Kidney (tissue), 22 donors: ENCODE measurements at places on chromosomes 5 and 9. TPM values are rescaled to one million over a fixed set of nuclear protein-coding genes. Genes with fewer than 3 reads are reported as not detected.

The KCNMB1 gene
- 4.5 TPM for total RNA-seq

The DEPDC1B gene
- total RNA-seq = 0.50 TPM

The PCDHA3 gene
- 1.4 TPM for total RNA-seq

The ASTN2 gene
- total RNA-seq = 11.5 TPM

The TMEM215 gene
- total RNA-seq = not detected

The RNF183 gene
- total RNA-seq = 3.6 TPM
